ENCODE measurements at places on chromosomes 2 and 18. TPM values are rescaled to one million over a fixed set of nuclear protein-coding genes. Genes with fewer than 3 reads are reported as not detected.

GRCh38 chr2:219402665-219403515 lies 15.2 kb upstream of the DNPEP start:
- H3K27me3 ChIP-seq, result no peaks in the 10 kb centered on the region
- no peak overlapping the region for H3K4me3 ChIP-seq

DNA sequence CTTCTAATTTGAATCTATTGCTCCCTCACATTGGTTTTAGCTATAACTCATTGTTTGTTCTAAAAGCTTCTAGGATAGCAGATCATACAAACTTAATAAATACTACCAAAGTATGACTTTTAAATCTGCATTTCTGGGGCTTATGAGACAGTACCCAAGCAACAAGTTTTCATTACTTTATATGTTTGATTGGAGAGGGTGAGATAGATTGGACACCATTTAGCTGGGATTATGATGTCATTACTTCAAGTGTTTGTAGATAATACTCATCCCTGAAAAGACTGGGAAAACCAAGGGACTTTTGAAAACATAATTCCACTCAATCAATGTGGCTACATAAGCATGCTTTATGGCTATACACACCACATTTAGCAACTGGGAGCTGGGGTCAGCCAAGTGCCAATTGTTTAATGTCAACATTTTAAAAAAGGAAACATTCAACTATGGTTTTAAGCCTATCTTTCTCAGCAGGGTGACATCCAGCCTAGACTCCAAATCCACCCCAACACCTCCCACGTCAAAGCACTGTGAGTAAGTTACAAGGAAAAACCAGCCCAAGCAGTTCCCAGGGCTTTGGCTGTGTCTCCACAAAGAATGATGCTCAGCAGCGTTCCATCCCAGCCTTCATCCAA lies 119.9 kb downstream of the ETAA1 start:
- no peak overlapping the region for H3K4me3 ChIP-seq
- no peak overlapping the region for H3K27ac ChIP-seq
- H3K27me3 ChIP-seq, result no peaks in the 10 kb centered on the region
- H3K36me3 ChIP-seq, result no peaks in the 10 kb centered on the region
- no peaks in the 10 kb centered on the region for H3K4me1 ChIP-seq

- H3K36me3 ChIP-seq, result no peaks in the 10 kb centered on the region
- H3K4me1 ChIP-seq, result no peaks in the 10 kb centered on the region
- no peak overlapping the region for H3K4me3 ChIP-seq
- H3K27me3 ChIP-seq, result no peaks in the 10 kb centered on the region
Measured at GRCh38 chr2:227862227-227862740, 9.1 kb upstream of the DAW1 start.

DNA sequence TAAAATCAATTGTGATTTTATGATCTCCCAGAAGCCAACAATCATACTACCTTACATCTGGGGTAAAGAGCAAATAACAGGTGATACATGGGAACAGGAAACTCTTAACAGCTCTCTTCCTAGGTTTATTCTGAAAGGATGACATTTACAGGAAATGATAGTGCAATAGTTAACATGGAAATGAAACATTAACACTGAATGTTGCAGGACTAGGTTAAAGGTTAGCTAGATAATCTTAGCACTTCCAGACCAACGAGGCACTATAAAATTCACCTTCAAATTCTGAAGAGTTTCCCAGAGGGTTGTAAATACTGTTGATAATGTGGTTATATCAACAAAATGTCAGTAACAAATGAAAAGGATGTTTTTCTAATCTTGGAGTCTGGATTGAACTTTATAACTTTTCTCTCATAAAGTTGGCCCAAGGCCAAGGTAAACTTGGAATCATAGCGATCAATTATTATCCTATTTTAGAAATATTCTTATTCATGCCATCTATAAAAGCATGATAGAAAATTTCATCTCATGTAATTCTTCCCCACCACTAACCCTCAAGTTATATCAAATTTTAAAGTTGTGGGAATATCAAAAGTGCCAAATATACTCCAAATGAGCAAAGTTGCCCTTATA lies 32.9 kb upstream of the GCG start:
- no peak overlapping the region for H3K27ac ChIP-seq
- H3K4me1 ChIP-seq, result no peaks in the 10 kb centered on the region
- H3K27me3 ChIP-seq, result no peaks in the 10 kb centered on the region
- no peaks in the 10 kb centered on the region for H3K36me3 ChIP-seq

GRCh38 chr2:191676790-191677645 lies 918 bp upstream of the NABP1 start:
- peaks cover 63% of the 10 kb centered on the region for H3K4me1 ChIP-seq
- DNase-seq, result no peak
- H3K27ac ChIP-seq, result peak overlapping the region; percentile 100
- H3K27me3 ChIP-seq, result no peaks in the 10 kb centered on the region

DNA sequence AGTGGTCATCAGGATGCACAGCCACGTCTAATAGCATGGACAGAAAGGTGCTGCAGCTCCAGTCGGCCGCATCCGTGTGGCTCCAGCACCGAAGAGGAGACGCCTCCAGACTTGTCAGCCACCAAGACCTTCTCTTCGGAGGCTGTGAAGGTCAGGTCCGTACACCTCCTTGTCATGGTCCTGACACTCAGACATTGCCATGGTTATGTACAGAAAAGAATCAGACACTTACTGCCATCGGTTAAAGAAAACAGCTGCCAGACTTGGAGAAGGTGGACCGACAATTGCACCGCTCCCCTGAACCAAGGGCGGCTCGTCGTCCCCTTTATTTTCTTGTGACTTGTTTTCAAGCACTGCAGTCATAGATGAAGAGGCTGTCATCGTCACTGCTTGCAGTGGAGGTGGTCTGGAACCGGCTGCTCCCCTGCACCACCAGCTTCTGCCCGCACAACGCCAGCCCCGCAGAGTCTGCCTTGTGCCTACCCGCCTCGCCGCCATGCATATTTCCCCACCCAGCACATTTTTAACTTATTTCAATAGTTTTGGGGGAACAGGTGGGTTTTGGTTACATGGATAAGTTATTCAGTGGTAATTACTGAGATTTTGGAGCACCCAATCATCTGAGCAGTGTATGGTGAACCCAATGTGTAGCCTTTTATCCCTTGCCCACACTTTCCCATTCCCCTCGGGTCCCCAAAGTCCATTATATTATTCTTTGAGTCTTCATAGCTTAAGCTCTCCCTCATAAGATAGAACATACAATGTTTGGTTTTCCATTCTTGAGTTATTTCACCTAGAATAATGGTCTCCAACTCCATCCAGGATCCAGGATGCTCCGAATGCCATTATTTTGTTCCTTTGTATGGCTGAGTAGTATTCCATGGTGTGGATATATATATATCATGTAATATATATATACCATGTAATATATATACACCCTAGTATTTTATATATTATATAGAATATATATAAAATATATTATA lies 18.1 kb downstream of the FBXO48 start:
- no peaks in the 10 kb centered on the region for H3K36me3 ChIP-seq
- no peak overlapping the region for H3K27ac ChIP-seq
- peaks cover 8% of the 10 kb centered on the region for H3K4me1 ChIP-seq
- DNase-seq, result no peak

DNA sequence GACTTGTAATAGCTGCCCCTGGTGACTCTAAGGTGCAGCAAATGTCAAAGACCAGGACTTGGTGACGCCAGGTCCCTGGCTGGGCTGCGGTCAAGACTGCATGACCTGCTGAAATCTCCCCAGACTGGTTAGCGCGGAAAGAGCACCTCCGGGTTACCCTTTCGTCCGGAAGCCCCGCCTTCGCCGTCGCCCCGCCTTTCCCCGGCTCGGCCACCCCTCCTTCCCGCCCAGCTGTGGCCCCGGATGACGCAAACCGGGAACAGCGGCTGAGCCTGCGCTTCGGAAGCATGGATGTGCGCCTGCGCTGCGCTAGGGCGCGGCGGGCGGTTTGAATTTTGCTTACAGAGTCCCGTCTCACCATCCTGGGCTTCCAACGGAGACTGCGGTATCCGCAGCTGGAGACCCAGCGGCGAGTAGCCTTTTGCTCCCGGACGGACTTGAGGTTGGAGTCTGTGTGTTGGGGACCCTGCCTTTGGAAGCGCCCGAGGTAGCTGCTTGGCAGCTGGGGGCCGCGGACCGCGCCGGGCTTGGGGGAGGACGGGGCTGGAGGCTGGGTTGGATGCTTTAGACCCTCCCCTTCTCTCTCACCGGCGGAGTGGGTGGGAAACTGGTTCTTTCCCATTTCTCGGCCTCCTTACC lies at the start of gene SKA1:
Gene SKA1 (plus strand): TSS at position 294 of the 639 bp plus-strand sequence. CDS start 785 bp downstream, outside the sequence.
- H3K36me3 ChIP-seq, result no peaks in the 10 kb centered on the region
- H3K4me1 ChIP-seq, result peaks cover 13% of the 10 kb centered on the region
- peak within 1 kb of the TSS; percentile 68 for H3K27ac ChIP-seq
- peak within 1 kb of the TSS; percentile 81 for H3K4me3 ChIP-seq
- peak; percentile 88 for DNase-seq

DNA sequence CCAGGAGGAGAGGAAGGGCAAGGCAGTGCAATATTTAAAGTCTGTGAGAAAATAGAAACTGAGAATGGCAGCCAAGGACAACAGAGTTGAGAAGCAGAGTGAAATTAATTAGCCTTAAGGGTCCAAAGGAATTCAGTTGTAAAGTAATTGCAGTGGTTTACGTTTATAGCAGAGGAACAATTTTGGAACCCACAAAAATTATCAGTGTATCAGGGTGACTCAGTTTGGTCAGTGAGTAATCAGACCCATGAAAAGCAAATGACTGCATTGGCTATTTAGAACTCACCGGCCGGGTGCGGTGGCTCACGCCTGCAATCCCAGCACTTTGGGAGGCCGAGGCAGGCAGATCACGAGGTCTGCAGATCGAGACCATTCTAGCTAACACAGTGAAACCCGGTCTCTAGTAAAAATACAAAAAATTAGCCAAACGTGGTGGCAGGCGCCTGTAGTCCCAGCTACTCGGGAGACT lies 245.8 kb upstream of the SLC39A10 start:
- no peak overlapping the region for H3K4me3 ChIP-seq
- H3K27me3 ChIP-seq, result no peaks in the 10 kb centered on the region
- no peaks in the 10 kb centered on the region for H3K36me3 ChIP-seq
- H3K27ac ChIP-seq, result no peak overlapping the region
- H3K4me1 ChIP-seq, result no peaks in the 10 kb centered on the region

- DNase-seq, result no peak
- H3K4me1 ChIP-seq, result no peaks in the 10 kb centered on the region
- H3K27ac ChIP-seq, result no peak overlapping the region
- H3K27me3 ChIP-seq, result no peaks in the 10 kb centered on the region
Measured at GRCh38 chr2:117941693-117942092, 72.2 kb downstream of the CCDC93 start.

DNA sequence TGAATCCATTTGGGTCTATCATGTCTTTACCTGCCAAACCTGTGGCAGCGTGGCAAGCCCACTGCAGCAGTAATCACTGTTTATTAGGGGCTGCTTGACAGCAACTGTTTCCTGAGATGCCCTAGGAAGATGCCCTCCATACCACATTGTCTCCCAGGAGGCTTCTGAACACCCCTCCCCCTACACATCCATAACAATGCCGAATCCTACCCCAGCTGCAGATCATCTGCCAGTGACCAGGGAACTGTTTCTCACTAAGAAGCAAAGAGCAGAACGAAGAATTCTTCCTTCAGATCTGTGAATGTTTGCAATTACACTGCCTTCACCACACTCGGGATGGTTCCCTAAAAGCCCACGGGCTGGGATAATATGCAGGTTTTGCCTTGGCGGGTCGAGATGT lies 127.8 kb downstream of the VIT start:
- no peak for DNase-seq
- no peaks in the 10 kb centered on the region for H3K27me3 ChIP-seq
- no peak overlapping the region for H3K4me3 ChIP-seq
- no peaks in the 10 kb centered on the region for H3K4me1 ChIP-seq
- H3K36me3 ChIP-seq, result no peaks in the 10 kb centered on the region
- no peak overlapping the region for H3K27ac ChIP-seq

GRCh38 chr2:61016392-61017002 lies 1.0 kb upstream of the PEX13 start:
- DNase-seq, result no peak
- no peaks in the 10 kb centered on the region for H3K36me3 ChIP-seq
- H3K27ac ChIP-seq, result peak overlapping the region; percentile 76
- peaks cover 15% of the 10 kb centered on the region for H3K4me1 ChIP-seq

- H3K27ac ChIP-seq, result no peak overlapping the region
- no peaks in the 10 kb centered on the region for H3K27me3 ChIP-seq
- no peaks in the 10 kb centered on the region for H3K4me1 ChIP-seq
Measured at GRCh38 chr2:80454628-80455027, 150.1 kb upstream of the LRRTM1 start.

GRCh38 chr2:47221946-47222345 lies 66.8 kb upstream of the STPG4 start:
- H3K27me3 ChIP-seq, result no peaks in the 10 kb centered on the region
- H3K27ac ChIP-seq, result no peak overlapping the region
- DNase-seq, result no peak
- H3K4me3 ChIP-seq, result no peak overlapping the region

DNA sequence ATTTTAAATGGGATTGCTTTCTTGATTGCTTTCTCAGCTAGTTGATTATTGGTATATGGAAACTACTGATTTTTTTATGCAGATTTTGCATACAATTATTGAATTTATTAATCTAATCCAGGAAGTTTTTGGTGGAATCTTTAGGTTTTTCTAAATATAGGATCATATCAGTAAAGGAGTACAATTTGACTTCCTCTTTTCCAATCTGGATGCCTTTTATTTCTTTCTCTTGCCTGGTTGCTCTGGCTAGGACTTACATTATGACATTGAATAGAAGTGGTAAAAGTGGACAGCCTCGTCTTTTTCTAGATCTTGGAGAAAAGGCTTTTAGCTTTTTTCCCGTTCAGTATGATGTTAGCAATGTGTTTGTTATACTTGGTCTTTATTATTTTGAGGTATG lies 51.3 kb downstream of the OTX1 start:
- H3K27me3 ChIP-seq, result no peaks in the 10 kb centered on the region
- H3K4me3 ChIP-seq, result no peak overlapping the region
- no peaks in the 10 kb centered on the region for H3K4me1 ChIP-seq
- no peak for DNase-seq
- H3K36me3 ChIP-seq, result no peaks in the 10 kb centered on the region
- H3K27ac ChIP-seq, result no peak overlapping the region

DNA sequence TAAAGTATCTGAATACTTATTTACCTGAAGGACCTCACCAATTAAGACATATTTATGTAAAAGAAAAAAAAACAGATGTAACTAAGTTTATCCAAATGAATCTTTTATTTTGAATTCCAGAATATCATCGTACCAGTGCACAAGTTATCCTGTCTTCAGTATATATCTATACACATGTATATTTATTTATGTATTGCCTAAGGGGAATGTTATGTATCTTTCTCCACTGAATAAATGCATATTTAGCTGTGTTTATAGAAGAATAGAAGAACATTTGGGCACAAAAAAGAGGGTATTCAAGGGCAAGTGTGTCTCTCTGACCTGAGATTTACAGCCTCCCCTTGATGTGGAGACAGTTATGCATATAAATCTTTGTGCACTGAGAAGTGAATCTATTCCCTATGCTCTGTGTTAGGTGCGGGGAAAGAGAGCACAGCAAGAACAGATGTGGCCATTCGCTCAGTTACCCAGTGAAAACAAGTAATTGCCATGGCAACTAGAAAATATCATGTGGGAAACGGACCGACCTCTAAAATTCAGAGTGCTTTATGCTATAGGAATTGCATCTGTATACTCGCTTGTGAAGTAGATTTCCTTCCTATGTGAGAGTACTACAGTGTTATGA lies 39.5 kb upstream of the ASXL3 start:
- H3K4me3 ChIP-seq, result no peak overlapping the region
- no peak for DNase-seq
- no peaks in the 10 kb centered on the region for H3K27me3 ChIP-seq
- H3K27ac ChIP-seq, result no peak overlapping the region
- H3K36me3 ChIP-seq, result no peaks in the 10 kb centered on the region
- no peaks in the 10 kb centered on the region for H3K4me1 ChIP-seq

CLEC4F gene
- total RNA-seq, result not detected

SKA1 gene
- total RNA-seq, result 26.5 TPM

EFR3B gene
- 0.20 TPM for total RNA-seq

ATF2 gene
- total RNA-seq, result 50.1 TPM

B4GALT6 gene
- total RNA-seq, result 3.4 TPM

RSAD2 gene
- total RNA-seq, result 1.00 TPM
